Activated CD4-positive, alpha-beta T cell treated with anti-CD3 and anti-CD28 coated beads for 4 hours (primary cell): ENCODE measurements at places on chromosomes 5 and 9.

- no peak for DNase-seq
Observed at GRCh38 chr5:68332556-68332955, 117.0 kb downstream of the PIK3R1 start.

- DNase-seq = no peak
Observed at GRCh38 chr9:79246170-79246569, 325.6 kb upstream of the TLE4 start.

- no peak for DNase-seq
Observed at GRCh38 chr9:80899208-80899607, 790.1 kb downstream of the TLE1 start.

- no peak for DNase-seq
Observed at GRCh38 chr5:68641211-68641610, 425.7 kb downstream of the PIK3R1 start.

DNA sequence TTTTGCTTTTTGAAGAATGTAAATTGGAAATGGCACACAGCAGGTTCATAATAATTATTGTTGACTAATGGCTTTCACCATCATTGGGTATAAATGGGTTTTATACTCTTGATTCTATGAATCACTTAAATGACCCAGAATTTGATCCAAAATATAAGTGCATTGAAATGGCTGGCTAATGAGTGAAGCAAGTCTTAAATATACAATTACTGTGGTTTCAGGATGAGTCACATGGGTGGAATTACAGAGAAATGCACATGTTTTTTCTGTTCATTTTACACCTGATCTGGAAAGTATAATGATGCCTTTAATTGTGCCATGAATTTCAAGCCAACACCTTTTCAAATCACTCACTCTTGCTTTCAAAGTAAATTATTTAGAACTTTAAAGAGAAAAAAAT, 380.8 kb upstream of the CD180 start:
- DNase-seq = no peak

DNA sequence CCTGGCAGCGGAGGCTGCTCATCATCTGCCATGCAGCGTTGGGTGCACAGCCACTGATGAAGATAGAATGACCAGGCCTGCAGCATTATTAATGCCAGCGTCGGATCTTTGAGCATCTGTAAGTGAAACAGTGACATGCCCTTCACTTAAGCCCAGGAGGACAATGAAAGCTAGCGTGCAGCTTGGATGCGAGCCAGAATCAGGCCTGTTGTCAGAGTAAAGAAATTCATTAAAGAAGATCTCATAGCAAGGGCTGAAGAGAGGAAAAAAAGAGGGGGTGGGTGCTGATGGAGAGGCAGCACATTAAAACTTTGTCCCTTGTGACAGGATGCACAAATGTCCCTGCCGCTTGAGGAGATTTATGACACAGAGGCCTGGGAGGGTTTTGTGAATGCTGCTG, 186.1 kb upstream of the MAST4 start:
- no peak for DNase-seq

- no peak for DNase-seq
Observed at GRCh38 chr5:113804943-113805342, 291.4 kb downstream of the YTHDC2 start.

DNA sequence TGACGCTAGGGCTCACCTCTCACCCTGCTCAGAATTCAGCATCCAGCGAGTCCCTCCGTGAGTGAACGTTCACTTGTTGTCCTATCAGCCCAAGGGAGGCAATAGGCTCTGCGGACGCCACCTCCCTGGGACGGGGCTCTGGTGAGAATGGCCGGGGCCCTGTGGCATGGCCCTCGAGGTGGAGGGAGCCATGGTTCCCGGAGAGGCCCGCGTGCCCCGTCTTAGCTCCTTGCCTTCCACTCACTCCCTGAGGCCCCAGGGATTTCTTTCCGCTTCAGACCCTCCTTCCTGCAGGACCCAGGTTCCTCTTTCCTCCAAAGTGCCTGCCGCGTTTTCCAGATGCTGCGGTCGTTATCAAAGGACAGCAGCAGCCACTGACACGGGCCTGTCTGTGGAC, 21.5 kb downstream of the EXOC3 start:
- DNase-seq = no peak

- DNase-seq = peak; percentile 71
Observed at GRCh38 chr5:138641547-138642298, 66.5 kb upstream of the HSPA9 start.

DNA sequence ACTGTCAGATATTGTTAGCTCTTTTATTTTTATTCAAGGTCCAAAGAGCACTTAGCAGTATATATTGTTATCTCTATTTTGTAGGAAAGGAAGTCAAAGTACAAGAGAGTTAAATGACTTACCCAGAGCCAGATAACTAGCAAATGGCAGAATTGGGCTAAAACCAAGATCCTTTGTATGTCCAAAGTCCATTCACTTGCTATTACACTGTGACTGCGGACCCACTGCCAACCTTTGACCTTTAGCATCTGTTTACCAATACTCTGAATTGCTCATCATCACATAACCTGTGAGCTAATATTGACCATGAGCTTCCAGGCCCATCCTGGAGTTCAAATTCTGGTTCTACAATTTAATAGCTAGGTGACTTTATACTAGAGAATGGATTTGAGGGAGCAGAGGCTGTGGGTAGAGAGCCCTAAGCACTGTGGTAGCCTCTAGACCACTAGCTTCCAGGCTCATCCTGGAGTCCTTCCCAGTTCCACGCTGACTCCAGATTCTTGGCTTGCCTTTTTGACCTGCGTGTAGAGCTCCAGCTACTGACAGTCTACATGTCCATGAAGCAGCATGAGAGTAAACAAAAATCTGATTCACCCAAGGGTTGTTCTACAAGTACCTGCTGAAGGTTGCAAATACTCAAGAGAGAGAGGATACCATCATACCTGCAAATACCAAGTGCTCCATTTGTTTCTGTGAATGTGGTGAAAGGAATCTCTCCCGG, 424.0 kb downstream of the SH3GL2 start:
- DNase-seq = no peak

GRCh38 chr5:141623186-141623585, 4.4 kb upstream of the DIAPH1 start:
- no peak for DNase-seq

GRCh38 chr5:173981185-173981761, 7.7 kb upstream of the C5orf47 start:
- no peak for DNase-seq

DNA sequence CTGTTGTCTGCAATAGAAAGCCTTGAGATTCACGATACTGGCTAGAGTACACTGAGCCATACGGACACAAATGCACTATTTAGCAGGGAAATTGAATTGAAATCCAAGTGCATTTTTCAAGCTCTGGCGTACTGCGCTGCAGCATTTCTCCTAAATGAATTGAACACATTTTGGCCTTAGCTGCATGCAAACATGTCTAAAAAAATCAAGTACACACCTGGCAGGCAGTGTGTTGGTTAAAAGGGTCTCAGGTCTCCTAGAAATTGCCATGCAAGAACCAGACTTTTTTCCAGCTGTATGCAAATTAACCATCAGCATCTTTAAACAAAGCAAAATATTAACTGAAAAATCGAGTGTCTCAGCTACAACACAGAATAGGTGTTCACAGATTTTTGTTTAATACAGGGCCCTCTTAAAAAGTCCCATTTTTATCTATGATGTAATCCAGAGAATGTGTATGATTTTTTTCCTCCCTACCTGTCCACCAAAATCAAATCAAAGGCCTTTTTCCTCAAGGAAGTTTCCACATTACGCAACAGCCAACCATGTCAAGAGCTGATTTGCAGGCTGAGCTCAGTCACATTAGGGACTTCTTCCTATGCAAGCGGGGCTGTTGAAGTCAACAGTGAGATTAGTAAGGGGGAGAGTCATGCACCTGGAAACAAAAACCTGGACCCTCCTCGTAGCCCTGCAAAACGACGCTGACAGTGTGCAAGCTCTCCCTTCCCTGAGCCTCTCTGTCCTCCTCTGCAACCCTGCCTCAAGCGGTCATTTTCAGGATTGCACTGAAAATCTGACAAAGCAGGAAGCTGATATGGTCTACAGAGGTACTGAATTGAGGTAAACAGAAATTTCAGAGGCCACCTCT, 14.1 kb upstream of the SFXN1 start:
- DNase-seq = peak; percentile 43

GRCh38 chr9:3346549-3346948, 179.3 kb downstream of the RFX3 start:
- no peak for DNase-seq

- DNase-seq = no peak
Observed at GRCh38 chr5:168347368-168348083, 56.1 kb downstream of the WWC1 start.

DNA sequence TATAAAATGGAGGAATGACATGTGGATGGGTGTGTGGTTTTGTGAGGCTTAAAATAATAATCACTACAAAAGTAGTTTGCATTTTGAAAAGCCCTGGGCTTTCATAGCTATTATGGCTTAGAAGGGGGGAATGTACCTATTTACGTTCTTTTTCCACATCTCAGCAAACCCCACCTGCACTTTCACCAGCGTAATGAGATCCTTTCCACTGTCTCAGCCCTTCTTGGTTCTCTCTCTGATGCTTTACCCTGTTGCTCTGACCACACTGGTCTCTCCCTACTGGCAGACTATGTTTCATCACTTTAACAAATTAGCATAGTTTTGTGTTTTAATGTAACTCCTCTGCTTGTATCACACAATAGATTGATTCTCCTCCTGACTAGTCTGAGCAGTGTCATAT, 234.6 kb downstream of the DMRT2 start:
- DNase-seq = no peak

DNA sequence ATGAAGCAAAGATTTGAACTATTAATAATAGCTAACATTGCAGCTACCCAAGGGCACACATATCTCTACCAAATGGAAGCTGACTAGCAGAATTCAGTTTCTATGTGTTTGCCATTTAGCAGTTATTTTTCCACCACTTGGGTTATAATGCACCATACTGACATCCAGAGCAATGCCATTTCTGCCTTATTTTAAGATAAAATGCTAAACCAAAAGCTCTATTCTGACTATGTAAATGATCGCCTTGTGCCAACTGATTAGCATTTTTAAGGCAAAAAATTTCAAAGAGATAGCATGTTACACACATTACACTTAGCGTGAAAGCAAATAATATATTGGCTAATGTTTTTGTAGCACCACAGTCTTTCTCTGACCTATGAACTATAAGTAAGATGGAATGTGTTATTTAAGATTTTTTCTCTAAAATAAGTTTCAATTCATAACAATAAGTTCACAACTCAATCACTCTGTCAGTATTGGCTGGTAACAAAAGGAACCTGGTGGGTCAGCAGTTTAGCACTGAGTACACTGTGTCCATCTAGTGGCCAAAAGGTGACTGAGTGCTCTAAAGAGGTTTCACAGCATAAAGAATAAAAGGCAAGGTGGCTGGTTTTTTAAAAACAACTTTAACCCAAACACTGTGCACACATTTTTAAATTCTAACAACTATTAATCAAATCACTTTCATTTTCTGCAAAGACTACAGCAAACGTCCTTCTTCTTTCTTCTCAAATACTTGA, 443.5 kb downstream of the PDE4D start:
- DNase-seq = no peak

DNA sequence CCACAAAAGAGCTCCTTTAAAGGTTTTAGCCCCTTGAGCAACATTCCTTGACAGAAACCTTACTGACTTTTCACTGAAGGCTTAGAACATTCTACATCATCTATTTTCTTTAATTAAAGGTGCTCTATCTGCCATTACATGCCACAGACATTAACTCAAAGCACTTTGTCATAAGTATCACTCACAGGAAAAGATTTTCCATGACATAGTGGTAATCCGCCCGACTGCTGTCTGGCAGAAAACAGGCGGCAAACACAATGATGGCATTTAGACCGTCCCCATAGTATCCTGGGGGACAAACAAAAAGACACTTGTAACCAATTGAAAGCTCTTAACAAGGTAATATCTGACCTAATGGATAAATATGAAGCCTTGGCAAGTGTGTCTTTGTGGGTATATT, 126.2 kb upstream of the PCA3 start:
- DNase-seq = no peak

- DNase-seq = no peak
Observed at GRCh38 chr5:120910629-120911028, 446.5 kb downstream of the PRR16 start.

DNA sequence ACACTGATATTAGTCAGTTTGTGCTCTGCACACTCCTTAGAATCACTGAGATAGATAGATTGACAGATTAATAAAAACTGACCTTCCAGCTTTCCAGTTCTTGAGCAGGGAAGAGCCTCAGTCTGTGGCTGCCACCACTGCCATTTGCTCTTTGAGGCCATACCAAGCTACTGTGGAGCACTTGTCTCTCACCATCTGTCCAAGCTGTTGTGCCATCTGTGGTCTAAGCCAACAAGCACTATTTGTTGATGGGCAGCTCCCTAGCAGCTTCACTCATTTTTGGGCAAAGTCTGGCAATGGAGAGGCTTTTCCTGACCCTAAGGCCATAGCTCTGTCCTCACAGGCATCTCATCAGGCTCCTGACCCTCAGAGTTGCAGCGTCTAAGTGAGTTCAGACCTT, 30.4 kb downstream of the HTR1A start:
- DNase-seq = no peak

- no peak for DNase-seq
Observed at GRCh38 chr5:138660051-138660572, 84.9 kb upstream of the HSPA9 start.

GRCh38 chr9:88502552-88503034, 32.4 kb upstream of the NXNL2 start:
- DNase-seq = no peak

DNA sequence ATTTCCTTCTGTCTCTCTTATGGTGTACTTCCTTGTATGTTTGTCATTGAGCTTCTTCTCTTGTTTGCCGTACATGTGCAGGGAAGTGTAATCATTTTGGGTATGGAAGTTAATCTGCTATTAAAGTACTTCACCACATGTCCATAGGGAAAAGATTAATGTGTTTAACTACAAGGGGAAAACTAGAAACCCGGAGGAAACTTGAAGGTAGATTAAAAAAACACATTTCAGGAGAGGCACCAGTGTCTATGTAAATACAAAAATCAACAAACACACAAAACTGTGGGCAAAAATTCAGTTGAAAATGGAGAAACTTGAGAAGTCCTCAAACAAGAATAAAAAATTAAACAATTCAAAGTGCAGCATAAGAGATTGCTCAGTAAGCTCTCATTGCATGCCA, 166.4 kb downstream of the PBX3 start:
- no peak for DNase-seq

GRCh38 chr5:14778792-14779070, 92.8 kb downstream of the ANKH start:
- DNase-seq = no peak

DNA sequence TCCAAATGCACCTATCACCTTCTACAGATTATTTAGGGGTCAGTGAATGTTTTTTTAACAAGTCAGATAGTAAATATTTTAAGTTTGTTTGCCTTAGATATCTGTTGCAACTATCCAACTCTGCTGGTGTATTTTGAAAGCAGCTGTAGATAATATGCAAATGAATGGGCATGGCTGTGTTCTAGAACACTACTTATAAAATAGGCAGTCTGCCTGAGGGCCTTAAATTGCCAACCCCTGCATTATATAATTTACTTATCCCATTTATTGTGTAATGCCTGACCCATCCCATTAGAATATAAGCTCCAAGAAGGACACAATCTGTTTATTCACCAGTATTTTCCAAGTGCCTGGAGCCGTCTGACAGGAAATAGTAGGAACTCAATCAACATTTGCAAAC, 149.0 kb downstream of the TTC39B start:
- DNase-seq = no peak
